Activated naive CD8-positive, alpha-beta T cell treated with anti-CD3 and anti-CD28 coated beads, Interleukin-2, amount 10 ng/mL, durations not matched to agents 7 days and 5 days (primary cell): ENCODE measurements at places on chromosomes 7 and 10. TPM values are rescaled to one million over a fixed set of nuclear protein-coding genes. Genes with fewer than 3 reads are reported as not detected.

GFRA1 gene
- total RNA-seq: not detected

TRIM50 gene
- total RNA-seq: not detected

OR2A1 gene
- not detected for total RNA-seq

C7orf57 gene
- total RNA-seq: 0.14 TPM

PANK1 gene
- 4.8 TPM for total RNA-seq

LRRC61 gene
- total RNA-seq: 16.6 TPM

CHRM2 gene
- total RNA-seq: not detected

KBTBD2 gene
- 41.3 TPM for total RNA-seq

CALHM3 gene
- 0.17 TPM for total RNA-seq

GPC2 gene
- total RNA-seq: 13.0 TPM

HGF gene
- not detected for total RNA-seq

TRIM74 gene
- total RNA-seq: 1.6 TPM

SH2B2 gene
- 1.2 TPM for total RNA-seq

IL2RA gene
- 201 TPM for total RNA-seq

SPDYE5 gene
- total RNA-seq: 0.14 TPM

CYP2W1 gene
- not detected for total RNA-seq
